Motor neuron (in vitro differentiated cells): ENCODE measurements at places on chromosomes 1 and 21.

- peak; percentile 75 for ATAC-seq
These were observed 719.0 kb downstream of the RWDD3 start for GRCh38 chr1:95953015-95953414.

DNA sequence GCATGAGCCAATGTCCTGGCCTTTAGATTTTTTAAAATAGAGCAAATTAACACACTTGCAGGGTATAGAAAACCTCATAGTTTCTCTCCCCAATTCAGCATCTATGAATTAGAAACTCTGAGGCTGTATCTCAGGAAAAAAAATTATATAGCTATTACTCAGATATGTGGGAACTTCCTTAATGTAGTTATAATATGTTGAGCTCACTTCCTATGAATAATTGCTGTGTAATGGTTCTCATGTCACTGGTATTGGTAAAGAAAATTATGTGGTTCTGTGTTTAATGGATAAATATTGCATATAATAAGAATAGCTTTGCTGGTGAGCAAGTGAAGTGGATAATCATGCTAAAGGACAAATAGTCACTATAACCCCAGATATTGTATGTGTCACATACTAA lies 2019.8 kb downstream of the NCAM2 start:
- no peak for ATAC-seq

DNA sequence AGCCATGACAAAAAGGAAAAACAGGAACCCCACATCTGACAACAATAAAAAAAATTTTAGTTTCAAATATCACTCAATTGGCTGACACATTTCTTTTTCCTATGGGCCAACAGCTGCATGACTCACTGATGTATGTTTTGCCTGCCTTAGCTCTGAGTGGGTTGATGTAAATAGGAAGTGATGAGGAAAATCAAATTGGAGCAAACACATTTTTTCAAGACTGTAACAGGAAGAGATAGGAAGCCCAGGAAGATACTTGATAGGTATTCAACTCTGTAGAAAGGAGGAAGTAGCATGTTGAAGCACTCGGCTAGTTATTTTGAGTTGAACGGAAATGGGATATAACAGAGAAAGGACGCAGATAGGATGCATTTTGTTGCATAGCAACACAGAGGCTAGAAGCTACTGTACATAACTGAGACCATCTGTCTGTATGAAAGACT lies 168.0 kb upstream of the NR5A2 start:
- peak; percentile 86 for ATAC-seq

DNA sequence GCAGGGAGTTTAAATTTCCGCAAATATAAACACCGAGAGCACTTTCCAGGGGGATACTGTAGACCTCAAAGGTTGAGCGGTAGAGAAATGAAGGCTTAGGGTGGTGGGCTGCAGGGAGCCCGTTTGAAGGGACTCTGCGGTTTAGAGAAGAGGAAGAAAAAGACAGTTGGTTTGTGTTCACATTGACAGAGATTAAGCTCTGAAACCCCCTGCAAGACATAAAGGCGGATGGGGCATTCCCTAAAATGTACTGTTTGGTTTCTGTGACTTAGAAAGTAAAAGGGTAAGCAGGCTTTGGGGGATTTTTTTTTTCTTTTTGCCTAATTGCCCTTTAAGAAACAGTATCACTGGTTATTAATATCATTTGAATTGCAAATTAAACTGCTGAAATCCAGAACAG lies 1.3 kb downstream of the KAZN start:
- ATAC-seq: no peak

DNA sequence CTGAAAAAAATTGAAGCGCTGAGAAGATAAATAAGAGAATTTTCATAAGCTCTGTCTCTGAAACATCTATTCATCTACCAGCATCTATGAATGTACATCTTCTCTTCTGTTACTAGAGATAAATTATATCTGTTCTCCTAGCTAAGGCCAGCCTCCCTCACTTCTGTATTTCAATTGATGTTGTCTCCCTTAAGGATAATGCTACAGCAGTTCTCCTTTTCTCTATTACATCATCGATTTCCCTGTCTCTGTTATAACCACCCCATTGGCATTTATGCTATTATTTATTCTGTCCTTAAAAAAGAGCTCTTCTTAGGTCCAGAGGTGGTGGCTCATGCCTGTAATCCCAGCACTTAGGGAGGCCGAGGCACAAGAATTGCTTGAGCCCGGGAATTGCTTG lies 42.9 kb upstream of the TMCO2 start:
- no peak for ATAC-seq

GRCh38 chr1:30366911-30367310 lies 356.5 kb downstream of the MATN1 start:
- peak; percentile 69 for ATAC-seq

DNA sequence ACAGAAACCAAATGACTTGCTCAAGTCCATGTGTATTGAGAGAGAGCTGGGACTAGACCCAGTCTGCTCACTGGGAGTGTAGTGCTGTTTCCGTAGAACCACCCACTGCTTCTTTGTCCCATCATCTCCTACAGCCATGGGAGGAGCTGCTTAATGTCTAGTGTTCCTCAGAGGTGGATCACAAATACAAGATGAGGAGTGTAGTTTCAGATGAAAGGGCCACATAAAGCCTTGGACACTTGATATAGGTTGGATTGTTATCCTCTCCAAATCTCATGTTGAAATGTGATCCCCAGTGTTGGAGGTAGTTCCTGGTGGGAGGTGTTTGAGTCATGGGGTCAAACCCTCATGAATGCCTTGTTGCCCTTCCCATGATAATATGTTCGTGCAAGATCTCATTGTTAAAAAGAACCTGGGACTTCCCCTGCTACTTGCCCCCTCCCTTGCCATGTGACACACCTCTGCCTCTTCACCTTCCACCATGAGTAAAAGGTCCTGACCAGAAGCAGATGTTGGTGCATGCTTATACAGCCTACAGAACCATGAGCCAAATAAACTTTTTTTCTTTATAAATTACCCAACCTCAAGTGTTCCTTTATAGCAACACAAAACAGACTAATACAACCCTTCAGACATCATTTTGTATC lies 127.5 kb upstream of the DNAH14 start:
- ATAC-seq: no peak

DNA sequence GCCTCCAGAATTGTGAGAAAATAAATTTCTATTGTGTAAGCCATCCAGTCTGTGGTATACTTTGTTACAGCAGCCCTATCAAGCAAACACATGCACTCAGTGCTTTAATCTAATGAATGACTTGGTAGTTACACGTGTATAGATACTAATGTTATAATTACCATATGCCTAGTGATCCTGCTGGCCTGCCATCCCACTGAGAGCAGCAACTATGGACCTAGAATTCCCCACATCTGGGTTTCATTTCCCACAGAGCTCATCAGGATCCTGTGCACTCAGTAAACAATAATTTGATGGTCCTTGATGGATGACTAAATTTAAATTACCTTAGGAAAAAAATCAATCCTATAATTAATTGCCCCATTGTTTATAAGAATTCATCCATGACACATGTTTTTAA lies 86.5 kb upstream of the RGS1 start:
- ATAC-seq: no peak

DNA sequence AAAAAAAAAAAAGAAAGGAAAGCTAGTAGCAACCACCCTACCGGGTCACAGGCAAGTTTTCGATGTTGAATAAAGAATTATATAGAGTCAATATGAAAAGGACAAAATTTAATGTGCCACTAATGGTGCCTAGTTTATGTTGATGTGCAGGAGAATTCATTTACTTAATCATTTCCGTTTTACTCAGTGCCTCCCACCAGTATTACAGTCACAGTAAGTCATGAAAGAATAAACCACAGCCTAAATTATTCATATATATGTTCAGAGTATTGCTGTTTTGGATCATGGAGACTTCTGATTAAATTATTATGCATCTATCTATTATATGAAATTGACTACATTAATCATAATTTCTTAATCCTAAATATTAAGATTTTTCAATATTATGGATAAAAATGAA lies 35.3 kb downstream of the FNBP1L start:
- ATAC-seq: no peak

DNA sequence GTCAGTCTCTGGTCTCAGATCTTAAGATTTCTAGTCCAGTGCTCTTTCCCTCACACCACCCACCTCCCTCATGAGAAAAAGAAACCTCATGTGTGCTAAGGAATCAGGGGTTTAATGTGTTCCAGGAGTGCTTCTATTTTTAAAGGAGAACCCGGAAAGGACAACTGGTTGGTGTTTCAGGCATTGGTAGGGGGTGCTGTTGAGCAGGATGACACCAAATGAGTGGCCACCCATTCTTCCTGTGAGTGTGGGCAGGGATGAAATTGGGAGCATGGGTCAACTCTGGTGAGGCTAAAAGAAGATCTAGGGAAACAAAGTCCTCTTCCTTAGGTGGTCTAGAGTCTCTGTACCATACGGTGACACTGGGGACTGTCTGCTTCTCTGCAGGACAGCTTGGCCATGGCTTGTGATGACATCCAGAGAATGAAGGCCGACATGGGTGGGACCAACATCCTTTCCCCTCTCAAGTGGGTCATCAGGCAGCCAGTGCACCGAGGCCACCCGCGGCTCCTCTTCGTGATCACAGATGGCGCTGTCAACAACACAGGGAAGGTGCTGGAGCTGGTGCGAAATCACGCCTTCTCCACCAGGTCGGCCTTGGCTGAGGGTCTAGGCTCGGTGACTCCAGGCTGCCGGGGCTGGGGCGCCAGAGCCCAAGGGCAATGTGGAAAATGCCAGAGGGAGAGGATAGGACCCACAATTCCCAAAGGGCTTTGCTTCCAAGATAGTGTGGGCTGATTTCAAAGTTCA lies 39.3 kb downstream of the VWA5B1 start:
- ATAC-seq: no peak

- ATAC-seq: peak; percentile 78
These were observed 49.6 kb downstream of the HSF2BP start for GRCh38 chr21:43609501-43610340.

DNA sequence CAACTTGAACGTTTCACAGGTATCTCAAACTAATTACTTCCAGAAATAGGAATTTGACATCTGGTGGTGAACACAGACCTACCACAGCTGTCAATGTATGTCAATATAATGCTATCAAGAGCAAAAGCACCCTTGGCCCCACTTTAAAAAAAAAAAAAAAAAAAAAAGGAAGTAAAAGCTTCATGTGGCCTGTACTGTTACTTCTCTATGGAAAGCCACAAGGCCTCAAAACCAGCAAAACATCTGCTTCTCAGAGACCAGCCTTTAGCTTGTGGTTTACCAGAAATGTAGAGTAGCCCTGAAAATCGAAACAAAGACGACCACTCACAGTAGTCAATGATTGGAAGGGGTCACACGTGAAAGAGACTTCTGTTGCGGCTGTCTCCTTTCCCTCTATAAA lies 109.6 kb downstream of the SLC45A1 start:
- ATAC-seq: no peak

GRCh38 chr1:118933051-118933781 lies 54.9 kb downstream of the TBX15 start:
- no peak for ATAC-seq

DNA sequence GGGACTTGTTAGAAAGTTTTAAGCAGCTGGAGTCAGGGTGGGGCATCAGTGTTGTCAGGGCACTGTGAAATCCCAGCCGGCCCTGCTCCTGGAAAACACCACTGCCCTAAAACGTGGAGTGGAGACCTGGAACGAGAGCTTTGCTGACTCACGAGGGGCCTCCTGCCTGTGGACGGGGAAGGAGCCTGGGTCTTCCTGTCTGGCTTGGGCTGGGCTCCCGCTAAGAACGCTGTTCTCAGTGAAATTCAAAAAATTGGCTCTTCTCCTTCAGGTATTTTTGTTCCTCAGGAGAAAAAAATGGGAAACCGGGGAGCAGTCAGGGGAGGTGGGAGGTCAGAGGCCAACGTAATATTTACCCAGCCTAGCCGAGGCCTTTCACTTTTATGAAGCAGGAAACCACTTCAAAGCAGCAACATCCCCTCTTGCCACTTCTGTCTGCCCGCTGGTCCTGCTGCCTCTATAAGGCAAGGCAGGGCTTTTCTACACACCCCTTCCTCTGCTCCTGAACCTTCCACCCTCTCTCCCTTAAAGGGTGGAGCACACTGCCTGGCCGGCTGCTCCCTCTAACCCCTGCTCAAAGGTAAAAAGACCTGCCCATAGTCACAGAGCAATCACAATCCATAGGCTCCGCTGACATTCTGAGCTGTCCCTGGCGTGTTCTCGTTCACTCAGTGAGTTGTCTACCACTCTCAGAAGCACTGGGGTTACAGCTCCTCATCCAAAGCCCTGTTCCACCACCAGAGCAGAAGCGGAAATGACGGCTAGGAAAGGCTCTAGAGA lies 8.0 kb downstream of the PLXNA2 start:
- ATAC-seq: peak; percentile 48
